ENCODE measurements at places on chromosomes 16 and 17. TPM values are rescaled to one million over a fixed set of nuclear protein-coding genes. Genes with fewer than 3 reads are reported as not detected.

Gene NSF
- 27.1 TPM for total RNA-seq

Gene CMTM4
- total RNA-seq: 12.2 TPM

Gene TPSB2
- total RNA-seq: 2.1 TPM

Gene KRTAP17-1
- not detected for total RNA-seq

Gene ZNF688
- total RNA-seq: 10.1 TPM

Gene CCDC78
- total RNA-seq: 1.3 TPM

GRCh38 chr16:69544088-69544487 lies 21.7 kb upstream of the NFAT5 start:
- no peaks in the 10 kb centered on the region for H3K4me1 ChIP-seq
- H3K36me3 ChIP-seq: no peaks in the 10 kb centered on the region
- H3K27ac ChIP-seq: no peak overlapping the region
- no peak overlapping the region for H3K4me3 ChIP-seq
- no peaks in the 10 kb centered on the region for H3K27me3 ChIP-seq

DNA sequence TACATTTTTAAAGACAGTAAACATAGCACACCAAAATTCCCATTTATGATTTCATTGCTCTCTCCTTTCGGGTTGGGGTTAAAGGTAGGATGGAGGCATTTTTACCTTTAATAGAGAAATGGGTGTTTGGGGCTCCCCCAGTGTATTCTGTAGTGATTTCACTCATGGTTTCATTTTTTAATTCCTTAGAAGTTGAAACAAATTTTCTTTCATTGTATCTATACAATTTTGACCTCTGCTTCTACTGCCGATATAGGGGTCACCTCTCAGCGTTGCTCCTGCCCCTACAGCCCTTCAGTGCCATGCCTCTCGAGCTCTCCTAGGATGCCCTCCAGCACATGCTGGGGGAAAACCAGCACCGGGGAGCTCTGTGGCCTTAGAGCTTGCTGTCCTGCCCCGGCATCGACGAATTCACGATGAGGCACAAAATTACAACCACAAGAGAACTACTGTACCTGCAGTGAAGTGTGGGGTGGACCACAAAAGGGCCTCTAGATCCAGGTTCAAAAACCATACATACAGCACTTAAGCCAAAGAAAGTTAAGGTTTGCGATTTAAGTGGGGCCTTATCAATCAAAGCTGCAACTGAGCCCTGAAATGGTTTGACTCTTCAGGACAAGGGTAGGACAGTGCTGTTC lies 39.3 kb downstream of the LITAFD start:
- no peak for DNase-seq
- H3K27ac ChIP-seq: no peak overlapping the region
- H3K4me3 ChIP-seq: no peak overlapping the region
- no peaks in the 10 kb centered on the region for H3K4me1 ChIP-seq

- no peak for DNase-seq
- no peaks in the 10 kb centered on the region for H3K4me1 ChIP-seq
- H3K4me3 ChIP-seq: no peak overlapping the region
- no peaks in the 10 kb centered on the region for H3K27me3 ChIP-seq
- no peak overlapping the region for H3K27ac ChIP-seq
These were observed 12.2 kb downstream of the CLEC3A start for GRCh38 chr16:78034530-78034929.

DNA sequence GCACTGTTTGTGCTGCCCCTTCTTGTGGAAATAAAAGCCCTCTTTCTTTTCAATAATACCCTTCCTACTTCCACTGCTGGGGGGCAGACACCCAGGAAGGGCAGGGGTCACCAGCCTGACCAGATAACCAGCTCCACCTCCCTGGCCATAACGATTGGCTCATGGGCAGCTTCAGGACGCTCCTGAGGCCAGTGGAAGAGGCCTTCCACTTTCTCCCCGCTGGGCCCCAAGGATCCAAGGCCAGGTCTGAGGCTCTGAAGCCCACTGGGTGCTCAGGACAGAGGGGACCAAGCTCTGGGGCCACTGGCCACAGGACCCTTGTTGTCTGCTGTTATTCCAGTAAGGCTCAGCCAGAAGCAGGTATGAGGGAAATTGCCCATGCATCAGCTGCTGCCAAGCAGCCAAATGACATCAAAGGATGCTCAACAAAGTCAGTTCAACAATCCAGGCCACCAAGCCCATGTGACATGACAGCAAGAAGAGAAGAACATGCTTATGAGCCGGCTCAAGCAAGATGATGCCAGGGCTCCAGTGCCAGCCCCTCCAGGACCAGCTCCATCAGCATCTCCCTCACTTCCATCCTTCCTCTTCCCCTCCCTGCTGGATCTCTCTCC lies 238.8 kb downstream of the ZNF423 start:
- H3K36me3 ChIP-seq: no peaks in the 10 kb centered on the region
- H3K27me3 ChIP-seq: no peaks in the 10 kb centered on the region
- H3K4me1 ChIP-seq: peaks cover 16% of the 10 kb centered on the region
- H3K27ac ChIP-seq: no peak overlapping the region

DNA sequence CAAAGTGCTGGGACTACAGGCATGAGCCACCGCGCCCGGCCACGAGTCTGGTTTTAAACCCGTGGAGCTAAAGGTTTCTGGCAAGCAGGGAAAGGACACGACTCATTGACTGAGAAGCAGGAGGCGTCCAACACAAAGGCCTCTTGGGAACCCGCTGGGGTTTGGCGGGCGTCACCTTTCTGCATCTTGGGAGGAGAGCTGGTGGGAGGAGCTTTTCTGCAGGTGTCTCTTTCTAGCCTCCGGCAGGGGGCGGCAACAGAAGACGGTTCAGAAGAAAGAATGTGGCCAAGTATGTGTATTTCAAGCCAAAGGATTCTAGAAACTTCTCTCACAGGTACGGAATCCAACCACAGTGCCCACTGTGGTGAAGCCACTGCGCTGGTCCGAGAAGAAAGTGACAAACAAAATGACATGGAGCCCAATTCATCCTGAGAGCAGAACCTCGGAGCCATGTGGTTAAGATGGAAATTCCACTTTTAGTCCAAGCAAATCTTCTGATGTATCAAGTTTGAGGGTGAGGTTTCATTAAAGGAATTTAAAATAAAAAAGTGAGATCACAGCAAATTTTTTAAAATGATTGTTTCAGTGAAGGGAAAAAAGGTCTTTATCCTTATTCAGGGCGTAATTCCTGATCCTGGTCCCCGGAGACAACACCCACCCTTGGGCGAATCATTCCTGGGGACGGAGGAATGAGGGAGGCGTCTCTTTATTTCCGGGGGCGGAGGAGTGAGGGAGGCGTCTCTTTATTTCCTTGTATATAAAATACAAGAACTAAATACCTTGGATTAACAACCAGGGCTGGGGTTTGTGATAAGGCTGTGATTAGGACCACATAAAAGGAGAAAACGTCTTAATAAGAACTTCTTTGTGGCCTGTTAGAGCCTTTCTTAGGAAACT lies 97.6 kb downstream of the MRM3 start:
- peaks cover 61% of the 10 kb centered on the region for H3K4me1 ChIP-seq
- H3K36me3 ChIP-seq: no peaks in the 10 kb centered on the region
- H3K4me3 ChIP-seq: no peak overlapping the region

- no peak overlapping the region for H3K27ac ChIP-seq
These were observed 16.5 kb downstream of the FCSK start for GRCh38 chr16:70470927-70471341.

GRCh38 chr17:57286399-57287105 lies 30.2 kb downstream of the MSI2 start:
- H3K4me1 ChIP-seq: peaks cover 56% of the 10 kb centered on the region
- no peak overlapping the region for H3K27ac ChIP-seq
- DNase-seq: no peak
- no peaks in the 10 kb centered on the region for H3K27me3 ChIP-seq
- no peaks in the 10 kb centered on the region for H3K36me3 ChIP-seq
- no peak overlapping the region for H3K4me3 ChIP-seq

DNA sequence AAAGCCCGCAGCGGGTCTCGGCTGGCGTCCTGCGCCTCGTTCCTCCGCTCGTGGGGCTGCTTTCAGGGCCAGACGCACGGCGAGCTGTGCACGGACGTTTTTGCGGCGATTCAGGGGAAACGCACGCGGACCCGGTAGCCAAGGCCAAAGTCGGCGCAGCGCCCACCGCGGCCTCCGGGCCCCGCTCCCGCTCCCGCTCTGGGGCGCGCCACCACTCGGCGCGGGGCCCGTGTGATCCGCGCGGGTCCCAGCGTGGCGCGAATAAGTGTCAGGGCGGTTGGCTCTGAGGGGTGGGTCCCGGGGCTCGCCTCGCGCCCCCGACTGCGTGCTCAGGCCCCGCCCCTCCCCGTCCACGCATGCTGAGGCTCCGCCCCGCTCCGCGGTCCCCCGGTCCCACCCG lies 694 bp upstream of the TBCD start:
- peak overlapping the region; percentile 93 for H3K27ac ChIP-seq
- peak overlapping the region; percentile 100 for H3K4me3 ChIP-seq
- no peak for DNase-seq
- no peaks in the 10 kb centered on the region for H3K27me3 ChIP-seq
- H3K36me3 ChIP-seq: no peaks in the 10 kb centered on the region

DNA sequence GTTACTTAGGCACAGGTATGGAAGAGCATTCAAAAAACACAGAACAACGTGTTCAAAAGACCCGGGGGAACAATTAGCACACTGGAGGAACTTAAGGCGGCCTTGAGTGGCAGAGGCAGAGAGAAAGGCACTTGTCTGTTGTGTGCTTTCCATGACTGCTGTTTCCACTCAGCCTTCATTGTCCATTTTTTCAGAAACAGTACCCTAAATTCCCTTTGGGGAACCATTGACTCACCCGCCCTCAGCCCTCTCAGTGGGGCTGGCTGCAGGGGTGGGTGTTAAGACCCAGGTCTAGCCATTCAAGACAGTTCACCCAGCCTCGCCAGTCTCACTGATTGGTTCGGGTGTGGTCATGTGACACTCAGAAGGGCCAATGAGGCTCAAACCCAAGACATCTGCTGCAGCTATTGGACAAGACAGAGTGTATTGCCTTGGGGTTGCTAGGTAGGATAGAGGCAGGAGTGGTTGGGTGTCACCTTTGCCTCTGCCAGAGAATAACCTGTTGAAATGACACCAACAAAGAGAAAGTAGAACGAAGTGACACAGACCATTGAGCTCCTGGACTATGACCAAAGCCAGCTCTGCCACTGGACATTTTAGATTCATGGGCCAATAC lies 19.6 kb upstream of the CEP20 start:
- no peak overlapping the region for H3K4me3 ChIP-seq
- H3K4me1 ChIP-seq: no peaks in the 10 kb centered on the region
- H3K27me3 ChIP-seq: no peaks in the 10 kb centered on the region
- no peak for DNase-seq
- H3K36me3 ChIP-seq: no peaks in the 10 kb centered on the region

GRCh38 chr16:56771558-56772279 lies 41.8 kb downstream of the NUP93 start:
- H3K4me1 ChIP-seq: no peaks in the 10 kb centered on the region
- H3K27me3 ChIP-seq: no peaks in the 10 kb centered on the region
- DNase-seq: no peak
- H3K27ac ChIP-seq: no peak overlapping the region

GRCh38 chr17:49235896-49236295 lies 5.3 kb upstream of the PHOSPHO1 start:
- no peaks in the 10 kb centered on the region for H3K27me3 ChIP-seq
- H3K4me1 ChIP-seq: no peaks in the 10 kb centered on the region
- no peak overlapping the region for H3K4me3 ChIP-seq
- no peak for DNase-seq
- no peaks in the 10 kb centered on the region for H3K36me3 ChIP-seq
- H3K27ac ChIP-seq: no peak overlapping the region

DNA sequence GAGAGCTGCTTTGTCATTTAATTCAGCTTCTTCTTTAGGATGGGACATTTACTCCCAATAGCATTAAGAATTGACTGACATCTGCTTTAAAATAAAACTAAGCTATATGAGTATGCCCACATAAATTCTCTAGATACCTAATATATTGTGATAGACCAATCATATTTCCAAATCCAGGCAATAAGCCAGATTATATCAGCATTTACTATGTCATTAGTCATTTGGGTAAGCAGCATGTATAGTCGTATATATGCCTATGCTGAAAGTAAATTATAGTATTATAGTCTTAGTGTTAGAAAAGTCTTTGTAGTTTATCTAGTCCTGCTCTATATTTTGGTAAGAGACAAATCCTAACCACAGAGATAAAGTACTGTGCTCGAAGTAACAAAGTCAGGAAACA lies 958.1 kb downstream of the KCNJ2 start:
- no peak overlapping the region for H3K27ac ChIP-seq
- H3K4me1 ChIP-seq: no peaks in the 10 kb centered on the region
- H3K27me3 ChIP-seq: no peaks in the 10 kb centered on the region
- DNase-seq: no peak

Data from heart left ventricle (tissue), 16 donors.